ENCODE measurements at places on chromosomes 7 and 10. TPM values are rescaled to one million over a fixed set of nuclear protein-coding genes. Genes with fewer than 3 reads are reported as not detected.

- no peak for DNase-seq
Observed at GRCh38 chr10:6333086-6333485, 130.4 kb downstream of the PFKFB3 start.

DNA sequence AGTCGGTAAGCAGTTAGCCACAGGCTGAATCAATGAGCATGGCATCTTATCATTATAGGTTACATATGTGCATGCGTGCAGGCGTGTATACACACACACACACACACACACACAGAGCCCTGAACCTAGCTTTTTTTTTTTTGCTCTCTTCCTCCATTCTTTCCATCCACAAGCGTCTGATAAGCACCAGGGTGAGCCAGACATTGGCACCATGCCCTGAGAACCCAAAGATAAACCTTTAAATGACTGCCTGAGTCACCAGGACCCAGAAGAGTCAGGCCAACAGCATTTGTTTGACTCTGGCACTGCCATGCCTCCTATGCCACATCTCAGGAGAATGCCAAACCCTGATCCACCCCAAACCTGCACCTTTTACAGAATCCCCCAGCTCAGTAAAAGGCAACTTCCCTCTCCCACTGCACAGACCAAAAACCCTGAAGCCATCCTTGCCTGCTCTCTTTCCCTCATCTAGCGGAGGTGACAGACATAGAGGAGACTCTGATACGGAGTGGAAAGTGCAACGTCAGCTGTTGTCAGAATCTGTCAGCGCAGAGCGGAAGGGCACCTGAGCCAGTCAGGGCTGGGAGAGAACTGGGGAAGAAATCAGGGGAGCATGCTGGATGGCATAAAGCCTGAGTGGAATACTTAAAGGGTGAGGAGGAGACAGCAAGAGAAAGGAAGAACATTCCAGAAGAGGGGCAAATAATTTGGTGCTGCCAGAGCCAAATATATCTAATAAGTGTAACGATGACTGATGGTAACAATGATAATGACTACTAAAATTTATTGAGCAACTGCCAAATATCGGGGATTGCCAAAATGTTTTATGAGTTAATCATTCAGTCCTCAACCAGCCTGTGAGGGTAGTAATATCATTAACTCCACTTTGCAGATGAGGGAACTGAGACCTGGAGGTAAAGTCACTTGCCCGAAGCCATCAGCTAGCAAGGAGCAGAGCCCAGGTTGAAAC is 3.2 kb downstream of the PARP12 start:
- DNase-seq: peak; percentile 70

- no peak for DNase-seq
Observed at GRCh38 chr10:122333037-122333436, 41.5 kb upstream of the PLEKHA1 start.

The PDZD7 gene
- 0.54 TPM for polyA plus RNA-seq

DNA sequence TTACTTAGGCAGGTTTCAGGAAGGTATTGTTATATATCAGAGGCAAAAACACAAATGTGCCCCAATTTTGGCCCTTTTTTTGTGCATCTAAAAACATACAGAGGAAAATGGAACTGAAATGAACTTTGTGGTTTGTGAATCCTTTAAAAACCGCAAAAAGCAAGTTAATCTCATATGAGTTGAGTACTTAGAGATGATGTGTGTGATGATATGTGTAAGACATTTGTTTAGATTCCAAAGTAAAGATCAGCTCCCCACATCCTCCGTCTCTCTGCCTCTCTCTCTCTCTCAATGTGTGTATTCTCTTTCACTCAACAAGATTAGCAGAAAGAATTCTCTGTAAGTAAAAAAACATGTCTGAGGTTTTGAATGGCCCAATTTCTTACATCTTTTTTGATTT is 201.9 kb downstream of the MALRD1 start:
- no peak for DNase-seq
